Progenitor cell of endocrine pancreas (in vitro differentiated cells): ENCODE measurements at places on chromosomes 12 and 14. TPM values are rescaled to one million over a fixed set of nuclear protein-coding genes. Genes with fewer than 3 reads are reported as not detected.

DNA sequence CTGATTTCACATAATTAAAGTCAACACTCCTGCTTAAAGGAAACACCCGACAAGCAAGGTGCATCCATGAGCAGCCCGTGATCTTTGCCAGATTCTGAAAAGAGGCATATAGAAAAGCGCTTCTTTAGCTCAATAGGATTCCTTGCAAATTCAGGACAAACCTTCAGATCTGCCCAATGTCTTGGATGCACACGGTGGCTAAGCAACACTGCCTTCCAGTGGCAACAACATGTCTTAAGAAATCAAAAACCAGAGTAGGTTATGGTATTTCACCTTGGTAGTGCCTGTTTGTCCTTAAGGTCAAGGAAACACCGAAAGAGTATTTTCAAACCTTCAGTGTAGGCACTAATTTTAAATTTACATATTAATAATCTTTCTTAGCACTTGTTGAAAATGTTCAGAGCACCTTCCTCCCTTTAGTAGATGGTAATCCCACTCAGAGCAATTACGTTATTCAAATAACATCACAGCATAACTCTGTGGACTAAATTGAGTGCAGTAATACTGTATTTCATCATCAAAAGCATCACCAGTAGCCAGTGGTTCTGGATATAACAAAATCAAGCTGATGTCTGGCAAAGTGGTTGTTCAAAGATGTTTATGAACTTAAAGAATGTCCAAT lies 58.0 kb upstream of the CDKN3 start:
- H3K4me3 ChIP-seq = no peak overlapping the region
- no peak for DNase-seq
- peaks cover 7% of the 10 kb centered on the region for H3K4me1 ChIP-seq
- peaks cover 16% of the 10 kb centered on the region for H3K27me3 ChIP-seq
- H3K36me3 ChIP-seq = no peaks in the 10 kb centered on the region

- no peak for DNase-seq
- no peaks in the 10 kb centered on the region for H3K36me3 ChIP-seq
- H3K27me3 ChIP-seq = peaks cover 32% of the 10 kb centered on the region
- peaks cover 1% of the 10 kb centered on the region for H3K4me1 ChIP-seq
- no peak overlapping the region for H3K4me3 ChIP-seq
Measured at GRCh38 chr12:47940773-47941474, 22.5 kb upstream of the TMEM106C start.

MARCHF9 gene
- total RNA-seq = 33.8 and 34.3 TPM in 2 replicates

DNA sequence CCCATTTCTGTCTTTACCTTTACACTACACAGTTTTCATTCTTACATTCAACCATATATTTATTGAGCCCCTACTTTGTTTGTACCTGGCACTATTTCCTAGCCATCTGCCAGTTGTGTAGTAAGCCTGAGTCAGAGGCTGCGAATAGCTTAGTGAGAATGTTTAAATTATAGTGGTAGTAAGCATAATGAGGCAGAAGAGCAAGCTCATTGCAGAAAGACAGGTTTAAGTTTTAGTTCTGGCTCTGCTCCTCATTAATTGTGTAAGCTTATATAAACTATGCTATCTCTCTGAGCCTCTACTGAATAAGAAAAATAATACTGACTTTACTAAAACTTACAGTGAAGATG lies 123.5 kb downstream of the NAV3 start:
- H3K4me3 ChIP-seq = no peak overlapping the region
- no peaks in the 10 kb centered on the region for H3K36me3 ChIP-seq
- no peak overlapping the region for H3K27ac ChIP-seq
- no peak for DNase-seq

GRCh38 chr12:89354612-89355067 lies 2.3 kb upstream of the DUSP6 start:
- H3K4me1 ChIP-seq = peaks cover 48% of the 10 kb centered on the region
- no peaks in the 10 kb centered on the region for H3K27me3 ChIP-seq
- H3K36me3 ChIP-seq = peaks cover 16% of the 10 kb centered on the region
- peak overlapping the region; percentile 95 for H3K4me3 ChIP-seq
- DNase-seq = no peak

AKAP3 gene
- 3.3 and 3.5 TPM in 2 replicates for total RNA-seq

GRCh38 chr14:34241185-34241711 lies 220.8 kb downstream of the SPTSSA start:
- no peaks in the 10 kb centered on the region for H3K4me1 ChIP-seq
- H3K4me3 ChIP-seq = no peak overlapping the region
- no peak overlapping the region for H3K27ac ChIP-seq
- no peak for DNase-seq
- H3K36me3 ChIP-seq = no peaks in the 10 kb centered on the region

GRCh38 chr14:73752297-73752992 lies 38.3 kb upstream of the PNMA1 start:
- H3K27ac ChIP-seq = no peak overlapping the region
- H3K36me3 ChIP-seq = no peaks in the 10 kb centered on the region
- DNase-seq = no peak

GRCh38 chr14:59772233-59772632 lies 98.3 kb downstream of the RTN1 start:
- no peaks in the 10 kb centered on the region for H3K36me3 ChIP-seq
- no peak for DNase-seq
- H3K4me1 ChIP-seq = no peaks in the 10 kb centered on the region
- no peak overlapping the region for H3K27ac ChIP-seq
- no peaks in the 10 kb centered on the region for H3K27me3 ChIP-seq

MYF5 gene
- not detected in 2 replicates for total RNA-seq

- no peak overlapping the region for H3K4me3 ChIP-seq
- peaks cover 6% of the 10 kb centered on the region for H3K27me3 ChIP-seq
- DNase-seq = no peak
- peak overlapping the region; percentile 49 for H3K27ac ChIP-seq
Measured at GRCh38 chr14:74525361-74525851, 31.8 kb downstream of the ISCA2 start.

DNA sequence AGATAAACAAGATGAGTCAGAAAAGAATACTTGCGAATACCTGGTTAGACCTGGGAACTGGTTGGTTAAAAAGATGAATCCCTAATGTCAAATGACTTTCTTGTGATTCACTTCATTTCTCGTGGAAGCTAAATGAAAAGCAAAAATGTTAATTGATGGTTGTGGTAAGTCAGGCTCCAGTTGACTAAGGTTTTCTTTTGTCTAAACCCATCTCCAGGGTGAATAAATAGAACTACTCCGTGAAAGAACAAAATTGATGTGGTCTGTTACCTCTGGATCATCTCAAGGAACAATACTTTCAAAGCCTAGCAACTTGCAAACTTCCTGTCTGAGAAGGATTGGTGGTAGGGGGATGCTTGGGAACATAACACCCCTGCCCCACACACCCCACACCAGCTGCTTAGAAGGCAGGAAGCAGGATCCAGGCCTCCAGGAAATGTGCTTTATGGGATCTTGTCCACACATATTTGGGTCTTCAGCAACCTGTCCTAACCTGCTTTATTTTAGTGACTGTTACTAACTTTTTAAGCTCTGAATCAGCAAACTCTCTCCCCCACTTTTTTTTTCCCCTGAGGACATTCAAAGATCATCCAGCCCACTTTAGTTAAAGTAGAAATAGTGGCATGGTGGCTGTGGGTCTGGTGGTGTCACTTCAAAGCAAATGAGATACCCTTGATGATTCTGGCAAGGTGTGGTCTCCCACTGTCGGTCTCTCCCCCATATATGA lies 60.4 kb upstream of the PTHLH start:
- DNase-seq = no peak
- H3K27ac ChIP-seq = no peak overlapping the region
- H3K4me1 ChIP-seq = no peaks in the 10 kb centered on the region
- H3K36me3 ChIP-seq = no peaks in the 10 kb centered on the region
- no peaks in the 10 kb centered on the region for H3K27me3 ChIP-seq
- no peak overlapping the region for H3K4me3 ChIP-seq

- H3K4me1 ChIP-seq = peaks cover 30% of the 10 kb centered on the region
- no peak overlapping the region for H3K4me3 ChIP-seq
- H3K27ac ChIP-seq = peak overlapping the region; percentile 92
- no peaks in the 10 kb centered on the region for H3K27me3 ChIP-seq
Measured at GRCh38 chr14:68658943-68659931, 133.6 kb downstream of the ZFP36L1 start.

GRCh38 chr14:92731622-92732115 lies 16.8 kb downstream of the LGMN start:
- H3K36me3 ChIP-seq = peaks cover 30% of the 10 kb centered on the region
- H3K27me3 ChIP-seq = no peaks in the 10 kb centered on the region
- DNase-seq = no peak
- H3K4me1 ChIP-seq = peaks cover 13% of the 10 kb centered on the region
- no peak overlapping the region for H3K4me3 ChIP-seq
- H3K27ac ChIP-seq = no peak overlapping the region

DNA sequence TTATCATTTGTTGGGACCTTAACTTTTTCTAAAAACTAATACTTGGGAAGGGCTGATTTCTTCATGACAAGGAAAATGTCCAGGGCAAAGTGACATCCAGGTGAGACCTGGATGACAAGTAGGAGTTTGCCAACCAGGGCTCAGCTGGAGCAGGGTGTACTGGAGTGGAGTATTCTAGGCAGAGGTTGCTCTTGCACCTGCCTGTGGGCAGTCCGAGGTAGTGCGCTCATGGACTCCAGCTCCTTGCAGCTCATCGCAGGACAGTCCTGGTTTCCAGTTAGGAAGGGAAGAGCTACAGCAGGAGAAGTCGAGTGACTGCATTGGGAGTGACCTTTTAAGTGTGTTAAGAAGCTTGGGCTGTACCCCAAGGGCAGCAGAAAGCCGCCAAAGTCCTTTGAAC lies 175.9 kb downstream of the PELI2 start:
- H3K27ac ChIP-seq = peak overlapping the region; percentile 47
- H3K36me3 ChIP-seq = peaks cover 28% of the 10 kb centered on the region
- peaks cover 21% of the 10 kb centered on the region for H3K4me1 ChIP-seq
- DNase-seq = no peak
- H3K27me3 ChIP-seq = no peaks in the 10 kb centered on the region

DNA sequence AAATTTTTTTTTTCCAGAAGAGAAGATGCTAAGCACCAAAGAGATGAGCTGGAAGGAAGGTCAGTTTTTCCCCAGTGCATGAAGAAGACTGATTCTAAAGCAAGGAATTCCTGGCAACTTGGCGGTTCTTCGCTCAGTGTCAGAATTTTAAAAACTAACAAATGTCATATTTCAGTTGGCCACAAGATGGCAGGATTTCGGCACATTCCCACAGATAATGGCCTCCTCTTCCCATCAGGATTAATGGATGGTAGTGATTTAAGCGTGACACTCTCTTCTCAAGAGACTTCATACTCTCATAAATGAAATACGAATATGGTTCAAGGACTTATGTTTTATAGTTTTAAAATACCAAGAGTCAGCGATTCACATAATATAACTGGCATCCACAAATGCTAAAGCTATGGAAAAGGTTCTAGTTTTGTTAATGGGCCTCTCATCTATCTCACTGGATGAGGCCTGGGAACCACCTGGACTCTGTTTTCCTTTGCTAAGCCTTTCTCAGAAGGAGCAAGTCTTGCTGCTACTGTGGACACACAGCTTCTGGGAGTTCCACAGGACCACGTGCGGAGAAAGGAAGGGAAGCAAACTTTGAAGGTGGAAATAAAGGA lies 46.1 kb upstream of the PTPRO start:
- no peak for DNase-seq
- H3K4me3 ChIP-seq = no peak overlapping the region
- H3K36me3 ChIP-seq = no peaks in the 10 kb centered on the region
- no peak overlapping the region for H3K27ac ChIP-seq
- no peaks in the 10 kb centered on the region for H3K4me1 ChIP-seq

DNA sequence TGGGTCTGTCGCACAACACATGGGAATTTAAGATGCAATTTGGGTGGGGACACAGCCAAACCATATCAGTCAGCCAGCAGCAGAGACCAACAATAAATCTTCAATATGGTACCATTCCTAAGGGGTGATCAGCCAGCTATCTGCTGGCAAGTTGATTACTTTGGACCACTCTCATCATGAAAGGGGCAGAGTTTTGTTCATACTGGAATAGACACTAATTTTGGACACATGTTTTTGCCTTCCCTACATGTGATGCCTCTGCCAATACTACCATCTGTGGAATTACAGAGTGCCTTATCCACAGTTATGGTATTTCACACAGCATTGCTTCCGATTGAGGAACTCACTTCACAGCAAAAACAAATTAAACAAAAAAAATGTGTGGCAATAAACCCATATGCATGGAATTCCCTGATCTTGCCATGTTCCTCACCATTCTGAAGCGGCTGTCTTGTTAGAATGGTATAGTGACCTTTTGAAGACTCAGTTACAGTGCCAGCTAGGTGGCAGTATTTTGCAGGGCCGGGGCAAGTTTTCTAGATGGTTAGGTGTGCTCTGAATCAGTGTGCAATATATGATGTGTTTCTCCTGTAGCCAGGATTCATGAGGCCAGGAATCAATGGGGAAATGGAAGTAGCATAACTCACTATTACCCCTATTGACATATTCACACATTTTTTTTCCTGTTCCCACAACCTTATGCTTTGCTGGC lies 179.0 kb upstream of the IGF1 start:
- H3K27ac ChIP-seq = no peak overlapping the region
- no peak for DNase-seq
- H3K4me1 ChIP-seq = no peaks in the 10 kb centered on the region
- no peaks in the 10 kb centered on the region for H3K27me3 ChIP-seq
- no peak overlapping the region for H3K4me3 ChIP-seq
- peaks cover 2% of the 10 kb centered on the region for H3K36me3 ChIP-seq

PRKD1 gene
- 23.6 and 29.9 TPM in 2 replicates for total RNA-seq

GRCh38 chr14:100165831-100166440 lies 6.5 kb upstream of the DEGS2 start:
- H3K4me3 ChIP-seq = no peak overlapping the region
- DNase-seq = no peak
- peaks cover 26% of the 10 kb centered on the region for H3K27me3 ChIP-seq

- H3K36me3 ChIP-seq = peaks cover 6% of the 10 kb centered on the region
- DNase-seq = no peak
- no peaks in the 10 kb centered on the region for H3K27me3 ChIP-seq
- no peaks in the 10 kb centered on the region for H3K4me1 ChIP-seq
Measured at GRCh38 chr14:58077621-58078020, 74.4 kb downstream of the ARMH4 start.

C14orf39 gene
- 0.73 and 1.4 TPM in 2 replicates for total RNA-seq

TRHDE gene
- total RNA-seq = 2.0 and 2.7 TPM in 2 replicates

GRCh38 chr14:54329082-54329695 lies 67.6 kb upstream of the CDKN3 start:
- H3K4me3 ChIP-seq = no peak overlapping the region
- H3K4me1 ChIP-seq = peaks cover 9% of the 10 kb centered on the region
- H3K27ac ChIP-seq = no peak overlapping the region
- no peaks in the 10 kb centered on the region for H3K36me3 ChIP-seq
- peaks cover 30% of the 10 kb centered on the region for H3K27me3 ChIP-seq

GRCh38 chr12:125351788-125352187 lies 286.6 kb downstream of the AACS start:
- no peaks in the 10 kb centered on the region for H3K27me3 ChIP-seq
- H3K4me3 ChIP-seq = no peak overlapping the region
- H3K27ac ChIP-seq = no peak overlapping the region
